ENCODE measurements at places on chromosomes 3 and 15.

GRCh38 chr3:11400213-11400612 lies 128.0 kb downstream of the ATG7 start:
- no peak for DNase-seq

DNA sequence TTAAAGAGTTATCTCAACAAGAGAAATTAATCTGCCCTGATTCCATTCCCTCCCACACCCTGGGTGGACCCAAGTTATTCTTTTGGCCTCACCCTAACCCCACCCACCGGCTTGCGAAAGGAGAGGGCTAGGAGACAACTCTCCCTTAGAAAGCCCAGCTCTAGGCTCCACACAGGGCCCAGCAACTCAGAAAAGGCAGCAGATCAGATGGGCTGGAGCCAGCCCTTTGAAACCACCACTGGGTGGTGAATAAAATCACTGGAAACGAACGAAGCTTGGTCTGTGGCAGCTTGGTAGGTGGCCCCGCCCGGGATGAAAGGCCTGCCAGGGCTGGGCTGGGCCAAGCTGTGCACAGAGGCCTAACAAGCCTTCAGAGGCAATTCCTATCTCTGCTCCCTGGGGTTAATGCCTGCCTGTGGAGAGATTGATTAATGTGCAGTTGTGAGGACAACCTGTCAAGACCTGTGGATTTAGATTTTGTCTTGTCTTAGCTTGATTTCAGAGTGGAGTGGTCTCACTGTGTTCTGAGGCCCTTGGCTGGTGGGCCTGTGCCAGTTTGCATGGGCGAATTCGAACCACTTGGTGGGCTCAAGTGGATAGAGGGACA lies 38.8 kb downstream of the BHLHE40 start:
- DNase-seq = no peak

- no peak for DNase-seq
Observed at GRCh38 chr3:41258239-41258800, 59.0 kb downstream of the CTNNB1 start.

- no peak for DNase-seq
Observed at GRCh38 chr3:151144016-151144415, 58.6 kb downstream of the MED12L start.

- no peak for DNase-seq
Observed at GRCh38 chr15:77993374-77993911, 84.1 kb downstream of the TBC1D2B start.

GRCh38 chr3:48086705-48087104 lies 70.5 kb upstream of the MAP4 start:
- DNase-seq = peak; percentile 81

- no peak for DNase-seq
Observed at GRCh38 chr3:12149029-12149428, 9.7 kb downstream of the TIMP4 start.

DNA sequence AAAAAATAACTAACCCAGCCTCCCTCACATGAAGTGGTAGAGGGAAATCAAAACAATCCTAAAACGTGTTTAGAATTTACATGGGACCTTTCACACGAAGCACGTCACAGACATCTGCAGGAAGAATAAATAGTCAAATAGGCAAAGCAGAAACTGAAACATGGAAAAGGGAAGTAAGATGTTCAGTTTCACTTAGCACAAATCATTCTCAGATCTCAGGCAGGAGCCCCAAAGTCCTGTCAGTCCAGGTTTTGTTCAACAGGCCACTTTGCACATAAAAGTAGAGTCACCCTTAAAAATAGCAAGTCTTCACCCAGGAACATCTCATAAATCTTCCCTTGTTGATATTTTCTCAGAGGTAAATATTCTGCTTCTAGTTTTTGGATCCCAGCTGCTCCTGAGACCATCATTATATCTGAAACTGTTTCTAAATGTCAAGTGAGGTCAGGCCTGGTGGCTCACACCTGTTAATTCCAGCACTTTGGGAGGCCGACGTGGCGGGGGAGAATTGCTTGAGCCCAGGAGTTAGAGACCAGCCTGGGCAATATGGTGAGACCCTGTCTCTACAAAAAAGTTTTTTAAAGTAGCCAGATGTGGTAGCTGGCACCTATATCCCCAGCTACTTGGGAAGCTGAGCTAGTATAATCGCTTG lies 1.9 kb downstream of the RUBCN start:
- no peak for DNase-seq

- no peak for DNase-seq
Observed at GRCh38 chr15:63998489-63998888, 47.8 kb downstream of the DAPK2 start.

- no peak for DNase-seq
Observed at GRCh38 chr3:193943200-193943599, 192.7 kb upstream of the HES1 start.

DNA sequence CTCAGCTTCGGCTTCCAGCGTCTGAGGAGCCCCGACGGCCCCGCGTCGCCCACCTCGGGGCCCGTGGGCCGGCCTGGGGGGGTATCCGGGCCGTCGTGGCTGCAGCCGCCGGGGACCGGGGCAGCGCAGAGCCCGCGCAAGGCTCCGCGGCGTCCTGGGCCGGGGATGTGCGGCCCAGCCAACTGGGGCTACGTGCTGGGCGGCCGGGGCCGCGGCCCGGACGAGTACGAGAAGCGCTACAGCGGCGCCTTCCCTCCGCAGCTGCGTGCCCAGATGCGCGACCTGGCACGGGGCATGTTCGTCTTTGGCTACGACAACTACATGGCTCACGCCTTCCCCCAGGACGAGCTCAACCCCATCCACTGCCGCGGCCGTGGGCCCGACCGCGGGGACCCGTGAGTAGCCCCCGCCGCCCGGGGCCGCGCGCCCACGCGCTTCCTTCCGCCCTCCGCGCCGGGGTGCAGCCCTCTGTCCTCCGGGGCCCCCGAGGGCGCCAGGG lies 462 bp downstream of the EDEM1 start:
- no peak for DNase-seq

DNA sequence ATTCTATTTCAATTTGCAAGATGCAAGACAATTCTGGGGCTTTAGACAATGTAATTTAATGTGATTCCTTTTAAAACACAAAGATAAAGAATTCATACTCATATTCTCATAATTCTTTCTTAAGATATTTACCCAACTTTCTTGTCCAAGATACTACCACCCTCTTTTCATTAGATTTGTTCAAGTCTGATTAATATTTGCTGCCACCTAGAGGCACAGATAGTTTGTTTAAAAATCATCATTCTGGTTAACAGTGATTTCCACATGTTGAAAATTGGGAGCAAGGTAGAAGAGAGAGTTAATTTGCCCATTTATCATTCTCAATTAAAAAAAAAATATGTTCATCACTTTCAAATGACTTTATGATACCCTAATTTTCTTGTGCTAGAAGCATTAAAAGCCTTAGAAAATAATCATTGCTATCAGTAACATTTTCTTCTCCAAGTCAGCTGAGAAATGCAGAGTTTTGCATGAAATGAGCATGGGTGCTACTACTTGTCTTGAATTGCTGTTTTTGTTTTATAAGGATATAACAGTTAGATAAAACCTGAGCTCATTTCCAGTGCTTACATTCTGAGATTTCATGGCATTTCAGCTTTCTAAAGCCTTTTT lies 11.6 kb downstream of the TAMM41 start:
- peak; percentile 26 for DNase-seq

DNA sequence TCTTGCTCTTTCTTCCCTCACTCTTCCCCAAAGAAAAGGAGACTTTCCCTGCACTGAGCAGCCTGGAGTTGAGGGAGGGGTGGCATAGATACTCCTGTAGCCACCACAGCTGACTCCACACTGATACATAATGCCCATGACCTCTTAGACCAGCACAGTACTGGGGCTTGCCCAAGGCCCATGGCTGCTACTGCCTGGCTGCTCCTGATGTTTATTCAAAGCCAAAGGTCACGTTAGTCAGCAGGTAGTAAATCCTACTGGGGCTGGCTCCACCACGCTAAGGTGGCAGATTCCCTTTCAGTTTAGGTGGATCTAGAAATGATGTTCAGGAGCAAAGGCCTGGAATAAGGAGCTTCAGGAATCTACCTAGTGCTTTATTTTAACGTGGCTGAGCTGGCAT lies 212.7 kb downstream of the C3orf38 start:
- no peak for DNase-seq

DNA sequence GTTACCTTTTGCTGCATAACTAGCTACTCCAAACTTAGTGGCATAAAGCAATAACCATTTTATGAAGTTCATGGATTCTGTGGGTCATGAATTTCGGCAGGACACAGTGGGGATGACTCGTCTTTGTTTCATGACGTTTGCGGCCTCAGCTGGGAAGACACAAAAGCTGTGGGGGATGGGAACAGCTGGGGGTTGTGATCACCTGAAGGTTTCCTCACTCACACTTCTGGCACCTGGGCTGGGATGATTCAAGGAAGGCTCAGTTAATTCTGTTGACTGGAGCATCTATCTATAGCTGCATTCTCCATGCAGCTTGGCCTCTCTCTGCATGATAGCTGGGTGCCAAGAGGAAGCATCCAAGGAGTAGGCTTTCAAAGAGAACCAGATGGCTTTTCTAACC lies 332.8 kb downstream of the ULK4 start:
- no peak for DNase-seq

DNA sequence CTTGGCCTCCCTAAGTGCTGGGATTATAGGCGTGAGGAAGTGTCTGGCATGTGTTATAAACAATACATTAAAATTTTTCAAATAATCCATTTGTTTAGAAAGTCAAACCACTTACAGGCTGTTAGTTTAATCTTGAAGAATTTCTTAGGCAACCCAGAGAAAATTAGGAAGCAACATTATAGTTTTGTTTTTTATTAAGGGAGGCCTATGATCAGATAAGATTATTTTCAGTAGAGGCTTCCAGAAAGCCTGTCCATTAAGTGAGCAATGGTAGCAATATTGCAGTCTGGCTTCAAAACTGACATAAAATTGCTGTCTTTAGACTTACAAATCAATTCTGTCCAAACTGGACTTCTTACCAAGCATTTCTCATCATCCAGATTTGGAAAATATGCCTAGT lies 49.6 kb downstream of the CD47 start:
- no peak for DNase-seq

- DNase-seq = peak; percentile 33
Observed at GRCh38 chr3:148106062-148106461, 591.6 kb upstream of the AGTR1 start.

GRCh38 chr3:134029256-134029733 lies 430 bp downstream of the SLCO2A1 start:
- DNase-seq = peak; percentile 36

DNA sequence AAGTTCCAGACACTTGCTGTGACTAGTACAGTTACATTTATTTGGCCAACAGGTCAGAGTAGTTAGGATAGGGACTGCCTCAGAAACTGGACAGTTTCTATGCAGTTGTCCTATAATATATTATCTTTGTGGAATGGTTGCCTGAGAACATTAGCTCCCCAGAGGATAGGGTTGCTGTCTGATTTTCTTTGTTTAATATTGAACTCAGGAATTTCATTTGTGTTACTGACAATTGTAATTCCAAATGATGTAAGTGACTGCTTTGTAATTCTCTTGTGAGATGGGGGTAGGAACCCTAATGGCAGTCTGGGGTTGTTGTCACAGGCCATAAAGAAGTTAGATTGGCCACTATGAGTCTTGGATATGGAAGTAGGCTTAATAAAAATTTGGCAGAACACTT lies 2.2 kb downstream of the NXPE3 start:
- peak; percentile 24 for DNase-seq

GRCh38 chr3:3392946-3393345 lies 213.5 kb upstream of the CRBN start:
- DNase-seq = no peak

DNA sequence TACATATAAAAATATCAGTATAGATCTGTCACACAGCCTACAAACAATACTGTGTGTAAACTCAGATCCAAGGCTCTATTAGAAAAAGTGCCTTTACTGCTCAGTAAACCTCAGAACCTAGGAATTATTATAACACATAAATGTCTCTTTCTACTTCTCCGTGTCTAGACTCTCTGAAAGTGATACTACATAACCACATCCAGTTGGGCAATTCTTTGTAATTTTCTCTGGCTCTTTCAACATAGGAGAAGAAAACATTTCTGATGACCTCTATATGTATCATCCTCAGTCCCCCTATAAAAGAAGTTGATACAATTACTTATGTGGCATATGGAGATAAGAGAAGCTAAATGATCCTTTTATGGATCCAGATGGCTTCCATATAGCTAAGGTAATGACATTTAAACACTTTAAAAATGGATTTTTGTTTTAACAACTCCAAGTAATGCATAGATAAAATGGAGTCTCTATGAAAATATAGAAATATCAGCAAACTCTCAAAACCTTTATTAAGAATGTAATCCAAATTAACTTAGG lies 104.5 kb downstream of the LSAMP start:
- DNase-seq = peak; percentile 68

DNA sequence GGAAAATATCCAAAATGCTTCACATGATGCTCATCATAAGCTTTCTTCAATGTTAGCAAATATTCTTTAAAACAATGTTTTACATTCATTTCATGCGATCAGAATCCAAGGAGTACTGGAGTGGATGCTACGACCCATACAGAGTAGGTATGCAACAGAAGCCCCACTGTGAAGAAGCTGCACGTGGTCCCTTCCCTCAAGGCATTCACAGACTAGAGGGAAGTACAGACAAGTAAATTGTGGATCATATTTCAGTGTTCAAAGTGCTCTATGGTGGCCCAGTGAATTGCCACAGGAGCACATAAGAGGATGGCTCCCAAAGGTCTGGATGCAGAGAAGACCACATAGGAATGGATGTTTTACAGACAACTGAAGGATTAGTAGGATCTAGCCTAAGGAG lies 789.9 kb downstream of the IGSF11 start:
- no peak for DNase-seq

DNA sequence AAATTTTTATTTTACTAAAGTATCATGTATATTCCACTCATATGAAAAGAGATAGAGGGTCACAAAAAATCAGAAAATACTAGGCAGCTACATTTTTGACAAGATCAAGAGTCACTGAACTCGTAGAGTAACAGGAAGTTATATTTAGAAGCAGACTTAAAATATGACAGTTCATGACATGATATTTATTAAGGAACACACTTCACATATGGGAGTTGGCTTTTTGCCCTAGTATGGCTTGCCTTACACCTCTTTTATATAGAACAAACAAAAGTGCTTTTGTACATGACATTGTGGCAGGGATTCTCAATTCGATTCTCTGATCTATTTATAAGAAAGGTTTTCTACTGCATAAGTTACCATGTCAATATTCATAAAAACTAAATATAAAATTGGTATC lies 80.1 kb upstream of the GBE1 start:
- no peak for DNase-seq

DNA sequence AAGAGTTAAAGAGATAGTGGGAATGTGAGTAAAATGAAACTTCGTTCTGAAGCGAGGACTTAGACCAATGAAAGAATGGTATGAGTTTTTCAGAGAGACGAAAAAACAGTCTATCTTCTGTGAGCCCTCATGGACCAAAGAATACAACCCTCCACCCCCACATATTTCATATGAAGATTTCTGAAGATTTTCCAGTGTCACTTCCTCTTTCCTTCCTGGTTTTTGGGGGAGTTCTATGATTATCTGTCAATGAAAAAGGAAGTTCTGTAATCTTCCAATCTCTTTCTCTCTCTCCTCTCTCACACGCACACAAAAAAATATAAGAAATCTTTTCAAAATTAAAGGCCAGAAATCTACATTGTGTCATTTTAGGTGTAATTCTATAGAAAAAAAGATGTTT lies 27.7 kb downstream of the CMSS1 start:
- no peak for DNase-seq

- DNase-seq = no peak
Observed at GRCh38 chr15:29241207-29241606, 28.4 kb downstream of the NSMCE3 start.
